ENCODE measurements at places on chromosomes 2 and 18.

- DNase-seq = no peak
Measured at GRCh38 chr2:85958731-85959130, 69.9 kb upstream of the ST3GAL5 start.

DNA sequence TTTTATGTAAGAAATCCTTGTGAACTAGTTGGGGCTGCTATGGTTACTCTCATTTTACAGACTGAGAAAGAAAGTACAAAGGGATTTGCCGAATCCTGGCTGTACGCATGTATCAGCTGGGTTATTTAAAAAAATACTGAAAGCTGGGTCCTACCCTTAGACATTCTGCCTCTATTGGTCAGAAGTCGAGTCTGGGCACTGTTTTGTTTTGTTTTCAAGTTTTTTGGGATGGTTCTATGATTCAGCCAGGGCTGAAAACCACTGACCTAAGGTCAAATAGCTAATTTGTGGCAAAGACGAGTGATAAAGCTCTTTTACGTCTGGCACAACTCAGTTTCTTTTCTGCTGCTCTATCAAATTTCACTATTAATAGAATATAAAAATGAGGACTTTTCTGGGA is 5.9 kb upstream of the SLC8A1 start:
- DNase-seq = no peak

- no peak for DNase-seq
Measured at GRCh38 chr2:207274530-207275189, 108.9 kb upstream of the KLF7 start.

DNA sequence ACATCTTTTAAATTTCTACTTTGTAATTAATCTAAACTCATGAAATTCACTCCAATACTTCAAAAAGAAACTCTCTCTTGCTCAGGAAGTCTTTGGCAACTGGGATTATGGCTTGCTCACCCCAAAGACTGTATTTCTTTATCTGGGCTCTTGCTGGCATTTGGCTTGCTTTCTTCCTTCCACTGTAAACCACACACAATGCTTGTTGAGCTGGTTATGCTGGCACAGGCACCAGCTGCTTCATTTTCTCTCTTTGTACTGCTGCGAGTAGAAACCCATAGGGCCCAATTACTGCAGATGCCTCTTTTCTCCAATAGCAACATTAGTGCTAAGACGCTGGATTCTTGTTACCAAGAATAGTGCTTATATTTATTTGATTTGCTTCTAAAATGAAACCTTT is 51.4 kb downstream of the SLC38A11 start:
- no peak for DNase-seq

GRCh38 chr18:7157760-7158159 is 40.2 kb upstream of the LAMA1 start:
- no peak for DNase-seq

GRCh38 chr18:75638223-75638775 is 210.8 kb upstream of the SMIM21 start:
- no peak for DNase-seq

- DNase-seq = peak; percentile 29
Measured at GRCh38 chr18:13218368-13218991, at the start of gene LDLRAD4. Gene LDLRAD4, plus strand, starts transcription at chr18:13218760.

- no peak for DNase-seq
Measured at GRCh38 chr2:17830053-17831034, 14.1 kb downstream of the MSGN1 start.

- no peak for DNase-seq
Measured at GRCh38 chr18:6249170-6249569, 165.5 kb downstream of the L3MBTL4 start.

DNA sequence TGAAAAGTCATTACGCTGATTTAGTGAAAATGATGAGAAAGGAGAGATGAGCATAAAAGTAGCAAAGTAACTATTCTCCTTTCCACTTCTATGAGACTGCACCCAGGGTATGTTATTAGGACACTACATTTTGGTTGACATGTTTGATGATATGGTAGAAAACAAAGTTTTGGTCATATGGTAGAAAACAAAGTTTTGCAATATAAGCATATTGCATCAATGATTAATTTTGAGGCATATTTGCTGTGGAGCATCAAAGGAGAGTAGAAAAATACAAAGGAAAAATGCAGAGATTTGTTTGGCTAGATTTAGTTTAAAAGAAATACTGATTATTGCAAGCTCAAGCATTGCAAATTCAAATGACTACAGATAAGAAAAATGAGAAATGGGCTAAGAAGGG is 182.1 kb downstream of the KCNH7 start:
- no peak for DNase-seq

DNA sequence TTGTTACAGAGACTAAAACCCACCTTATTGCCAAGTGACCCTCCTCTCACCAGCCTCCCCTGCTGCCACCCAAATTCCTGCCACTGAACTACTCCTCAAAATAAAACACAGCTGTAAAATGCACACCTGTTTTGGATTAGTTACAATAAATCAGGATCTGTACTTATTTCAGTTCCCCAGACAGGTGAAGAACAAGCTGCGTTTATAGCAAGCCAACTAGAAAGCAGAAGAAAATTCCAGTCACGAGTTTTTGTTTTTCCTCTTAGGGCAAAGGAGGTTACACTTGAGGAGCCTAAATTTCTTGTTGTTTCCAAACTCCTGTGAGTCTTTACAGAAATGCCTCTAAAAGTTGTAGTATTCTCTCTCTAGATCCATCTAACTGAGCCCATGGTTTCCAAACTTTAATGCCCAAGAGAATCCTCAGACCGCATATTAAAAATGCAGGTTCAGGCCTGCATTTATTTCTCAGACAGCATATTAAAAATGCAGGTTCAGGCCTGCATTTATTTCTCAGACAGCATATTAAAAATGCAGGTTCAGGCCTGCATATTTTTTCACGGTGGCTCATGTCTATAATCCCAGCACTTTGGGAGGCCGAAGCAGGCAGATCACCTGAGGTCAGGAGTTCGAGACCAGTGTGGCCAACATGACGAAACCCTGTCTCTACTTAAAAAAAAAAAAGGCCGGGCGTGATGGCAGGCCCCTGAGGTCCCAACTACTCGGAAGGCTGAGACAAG is 62.2 kb downstream of the ALPK2 start:
- DNase-seq = no peak

DNA sequence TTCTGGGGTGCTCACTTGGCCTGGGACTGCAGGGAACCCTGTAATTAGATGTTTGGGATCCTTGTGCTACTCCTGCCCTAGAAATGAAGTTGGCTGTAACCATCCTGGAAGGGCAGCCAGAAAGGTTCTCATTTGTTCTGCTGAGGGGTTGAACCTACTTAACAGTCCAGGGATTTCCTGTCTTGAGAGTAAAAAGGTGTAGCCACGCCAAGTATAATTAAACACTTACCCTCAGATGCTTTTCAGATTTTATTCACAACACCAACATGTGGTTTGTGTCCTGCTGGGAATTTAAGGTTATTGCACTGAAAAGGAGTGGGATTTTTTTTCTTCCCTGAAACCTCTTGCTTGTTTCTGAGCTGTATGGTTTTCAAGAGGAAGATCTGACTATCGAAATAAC is 222.4 kb upstream of the APCDD1 start:
- DNase-seq = no peak

DNA sequence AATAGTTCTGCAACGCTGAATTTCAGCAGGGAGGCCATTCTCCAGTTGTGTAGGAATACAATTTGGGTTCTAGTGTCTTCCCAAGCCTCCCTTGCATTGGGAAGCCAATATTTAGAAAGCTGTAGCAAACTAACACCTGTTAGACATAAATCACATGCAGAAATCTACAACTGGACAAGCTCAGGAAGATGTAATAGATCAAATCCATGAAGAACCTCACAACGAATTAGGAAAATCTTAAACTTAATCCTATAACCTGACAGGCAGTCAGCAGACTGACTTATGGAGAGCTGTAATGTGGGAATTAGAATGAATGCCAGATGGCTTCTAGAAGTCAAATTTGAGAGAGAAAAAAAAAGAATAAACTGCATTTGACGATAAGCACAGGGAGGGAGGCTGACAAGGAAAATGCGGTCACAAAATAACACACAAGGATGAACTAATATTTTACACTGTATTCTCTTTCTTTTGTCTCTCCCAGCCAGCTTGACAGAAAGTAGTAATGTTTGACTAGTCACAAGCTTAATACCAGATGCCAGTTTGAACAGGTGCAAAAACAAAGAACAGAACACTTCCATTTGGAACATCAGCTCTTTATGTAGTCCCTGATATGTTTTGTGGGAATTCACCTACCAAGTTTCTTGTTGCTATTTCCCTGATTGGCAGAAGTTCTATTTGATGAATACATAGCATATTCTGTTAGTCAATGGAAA is 50.8 kb upstream of the FANCL start:
- DNase-seq = no peak

All from stimulated activated CD4-positive, alpha-beta T cell treated with anti-CD3 and anti-CD28 coated beads, Interleukin-15, amount 100 ng/mL, for 1 hour (primary cell).